ENCODE measurements at places on chromosomes 1 and 21.

GRCh38 chr1:36346741-36347370 is 23.4 kb upstream of the EVA1B start:
- DNase-seq: no peak

DNA sequence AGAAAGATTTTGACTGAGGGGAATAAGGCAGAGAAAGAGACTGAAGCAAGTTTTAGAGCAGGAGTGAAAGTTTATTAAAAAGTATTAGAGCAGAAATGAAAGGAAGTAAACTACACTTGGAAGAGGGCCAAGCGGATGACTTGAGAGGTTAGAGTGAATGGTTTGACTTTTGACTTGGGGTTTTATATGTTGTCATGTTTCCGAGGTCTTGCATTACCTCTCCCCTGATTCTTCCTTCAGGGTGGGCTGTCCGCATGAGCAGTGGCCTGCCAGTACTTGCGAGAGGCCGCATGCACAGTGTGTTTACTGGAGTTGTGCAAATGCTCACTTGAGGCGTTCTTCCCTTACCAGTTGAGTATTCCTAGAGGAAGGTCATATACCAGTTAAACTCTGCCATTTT is 13.0 kb upstream of the DENND2D start:
- DNase-seq: no peak

DNA sequence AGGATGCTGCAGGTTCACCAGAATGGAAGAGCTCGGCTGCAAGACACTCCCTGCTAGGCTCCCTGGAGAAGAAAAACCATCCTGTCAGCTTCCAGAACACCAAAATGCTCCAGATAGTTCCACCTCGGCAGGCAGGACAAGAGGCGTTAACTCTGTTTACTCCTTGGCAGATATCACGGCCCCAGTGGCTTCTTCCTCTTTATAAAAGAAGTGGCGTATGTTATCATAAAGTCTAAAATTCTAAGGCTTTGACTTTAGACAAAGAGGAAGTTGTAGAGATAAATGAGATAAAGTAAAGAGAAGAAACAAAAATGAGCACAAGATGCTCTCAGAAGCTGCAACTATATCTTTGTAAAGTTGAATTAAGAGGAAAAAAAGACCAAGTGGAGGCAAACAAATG is 24.3 kb upstream of the MTF1 start:
- no peak for DNase-seq

DNA sequence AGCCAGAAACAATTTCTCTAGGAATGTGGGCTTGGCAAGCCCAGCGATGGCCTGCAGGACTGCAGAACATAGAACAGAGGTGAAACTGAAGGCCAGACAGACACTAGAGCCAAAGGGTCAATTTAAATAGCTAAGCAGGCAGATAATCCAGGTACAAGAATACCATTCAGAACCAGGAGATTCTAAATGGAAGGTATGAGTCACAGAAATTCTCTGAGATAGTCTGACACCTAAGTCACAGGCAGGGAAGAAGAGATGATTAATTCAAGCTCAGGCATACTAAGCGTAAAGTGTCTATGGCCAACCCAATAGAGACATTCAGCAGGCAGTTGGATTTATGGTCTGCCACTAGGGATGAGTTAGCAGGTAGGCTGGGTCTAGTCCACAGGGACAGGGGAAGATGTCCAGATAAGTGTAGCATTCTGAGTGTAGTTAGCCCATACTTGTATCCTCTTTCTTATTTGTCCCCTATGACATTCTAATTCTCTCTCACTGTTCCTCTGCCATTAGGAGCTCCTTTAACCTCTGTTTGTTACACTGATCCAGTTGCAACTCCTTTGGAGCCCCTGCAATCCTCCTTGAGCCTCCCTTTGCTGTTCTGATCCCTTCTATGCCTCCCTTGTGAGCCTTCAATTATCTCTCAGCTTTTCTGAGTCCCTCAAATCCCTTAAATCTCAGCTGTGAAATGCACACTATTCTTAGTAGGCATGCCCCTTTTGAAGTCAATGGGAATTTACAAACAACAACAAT is 383.8 kb downstream of the LMO4 start:
- no peak for DNase-seq

GRCh38 chr1:198907423-198907746 is 268.5 kb downstream of the PTPRC start:
- no peak for DNase-seq

- DNase-seq: no peak
Observed at GRCh38 chr1:14098294-14098913, 398.4 kb downstream of the PRDM2 start.

DNA sequence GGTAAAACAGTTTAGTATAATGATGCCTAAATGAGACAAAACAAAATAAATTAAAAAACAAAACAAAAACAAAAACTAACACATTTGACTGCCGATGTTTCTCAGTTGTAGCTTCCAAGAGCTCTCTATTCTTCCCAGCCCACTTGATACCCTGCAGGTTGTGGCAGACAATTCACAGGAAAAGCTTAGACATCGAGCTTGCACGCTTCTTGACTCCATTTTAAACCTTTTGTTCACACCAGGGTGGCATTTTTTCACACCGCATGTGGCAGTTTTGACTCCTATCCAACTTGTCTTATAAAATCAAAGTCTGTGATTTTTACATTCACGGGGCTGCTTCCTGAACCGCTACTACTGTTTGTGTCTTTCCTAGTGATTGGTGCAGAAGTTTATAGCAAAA is 575.9 kb downstream of the USP25 start:
- no peak for DNase-seq

DNA sequence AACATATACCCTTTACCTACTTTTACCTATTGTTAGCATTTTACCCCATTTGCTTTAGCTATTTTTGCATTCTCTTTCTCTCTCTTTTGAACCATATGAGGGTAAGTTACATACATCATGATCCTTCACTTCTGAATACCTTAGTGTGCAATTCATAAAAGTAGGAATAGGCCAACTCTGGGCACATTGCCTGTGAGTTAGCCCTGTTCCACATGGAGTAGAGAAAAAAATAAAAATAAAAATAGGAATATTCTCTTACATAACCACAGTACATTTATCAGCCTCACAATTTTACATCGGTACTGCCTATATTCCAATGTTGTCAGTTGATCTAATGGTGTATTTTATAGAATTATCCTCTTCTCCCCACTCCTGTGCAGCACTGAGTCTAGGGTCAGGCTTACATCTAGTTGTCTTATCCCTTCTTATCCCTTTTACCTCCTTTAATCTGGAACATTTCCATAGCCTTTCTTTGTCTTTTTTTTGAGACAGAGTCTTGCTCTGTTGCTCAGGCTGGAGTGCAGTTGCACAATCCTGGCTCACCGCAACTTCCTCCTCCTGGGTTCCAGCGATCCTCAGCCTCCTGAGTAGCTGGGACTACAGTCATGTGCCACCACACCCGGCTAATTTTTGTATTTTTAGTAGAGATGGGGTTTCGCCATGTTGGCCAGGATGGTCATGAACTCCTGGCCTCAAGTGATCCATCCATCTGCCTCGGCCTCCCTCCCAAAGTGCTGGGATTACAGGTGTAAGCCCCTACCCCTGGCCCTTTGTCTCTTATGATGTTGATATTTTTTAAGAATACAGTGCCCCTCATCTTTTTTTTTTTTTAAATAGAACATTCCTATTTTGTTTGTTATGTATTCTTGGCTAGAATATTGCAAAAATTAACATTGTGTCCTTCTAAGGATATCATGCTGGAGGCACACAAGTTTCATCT is 11.1 kb upstream of the SLC30A1 start:
- no peak for DNase-seq

GRCh38 chr1:170790175-170790574 is 126.2 kb downstream of the PRRX1 start:
- DNase-seq: no peak

GRCh38 chr1:2300004-2300771 is 72.1 kb downstream of the SKI start:
- DNase-seq: no peak

- no peak for DNase-seq
Observed at GRCh38 chr1:212962509-212962908, 12.2 kb downstream of the VASH2 start.

GRCh38 chr1:2966449-2967328 is 54.6 kb upstream of the ACTRT2 start:
- no peak for DNase-seq
